Mammary microvascular endothelial cell (primary cell): ENCODE measurements at places on chromosomes 7 and 10. TPM values are rescaled to one million over a fixed set of nuclear protein-coding genes. Genes with fewer than 3 reads are reported as not detected.

SNX10 gene
- 2.8 and 3.5 TPM in 2 replicates for total RNA-seq

CYP26C1 gene
- total RNA-seq: 0.30 and 2.5 TPM in 2 replicates

INHBA gene
- 2.4 and 2.8 TPM in 2 replicates for total RNA-seq

NYAP1 gene
- total RNA-seq: 2.1 and 2.9 TPM in 2 replicates

PHF14 gene
- total RNA-seq: 13.0 and 15.3 TPM in 2 replicates

MXI1 gene
- total RNA-seq: 4.1 and 4.4 TPM in 2 replicates

ASIC3 gene
- total RNA-seq: not detected in 2 replicates

C10orf67 gene
- total RNA-seq: not detected in 2 replicates

AKR1E2 gene
- 6.8 and 8.8 TPM in 2 replicates for total RNA-seq

NKX6-2 gene
- total RNA-seq: not detected in 2 replicates

FZD8 gene
- 11.2 and 14.9 TPM in 2 replicates for total RNA-seq

DYNC1I1 gene
- total RNA-seq: 0.89 and 1.2 TPM in 2 replicates

EGR2 gene
- not detected in 2 replicates for total RNA-seq

GUSB gene
- total RNA-seq: 20.6 and 29.0 TPM in 2 replicates

TMEM270 gene
- not detected in 2 replicates for total RNA-seq

PCDH15 gene
- under 0.01 TPM in 1 of 2 replicates, not detected in the other for total RNA-seq

LRRC18 gene
- not detected in 2 replicates for total RNA-seq

MPP7 gene
- total RNA-seq: 0.34 and 0.47 TPM in 2 replicates

SPRN gene
- total RNA-seq: 0.05 TPM in 1 of 2 replicates, not detected in the other

PVRIG gene
- not detected in 2 replicates for total RNA-seq

ITGA8 gene
- total RNA-seq: 0.44 and 0.53 TPM in 2 replicates

DHTKD1 gene
- 14.6 and 19.8 TPM in 2 replicates for total RNA-seq

PTF1A gene
- total RNA-seq: not detected in 2 replicates

VWC2 gene
- not detected in 2 replicates for total RNA-seq

LIPK gene
- not detected in 2 replicates for total RNA-seq

KCND2 gene
- 0.05 TPM in 1 of 2 replicates, not detected in the other for total RNA-seq

GPR15LG gene
- total RNA-seq: not detected in 2 replicates

OPALIN gene
- total RNA-seq: not detected in 2 replicates

ZNF365 gene
- 0.20 and 0.33 TPM in 2 replicates for total RNA-seq

SORBS1 gene
- 2.3 and 4.2 TPM in 2 replicates for total RNA-seq

AGMO gene
- 1.6 and 1.7 TPM in 2 replicates for total RNA-seq

ITIH5 gene
- total RNA-seq: 0.30 and 0.80 TPM in 2 replicates

BAG3 gene
- total RNA-seq: 54.5 and 59.0 TPM in 2 replicates

PIP gene
- total RNA-seq: not detected in 2 replicates

TNPO3 gene
- total RNA-seq: 47.0 and 47.3 TPM in 2 replicates

MLXIPL gene
- total RNA-seq: not detected in 2 replicates

CCDC126 gene
- total RNA-seq: 3.9 and 7.9 TPM in 2 replicates

TMEM176A gene
- total RNA-seq: not detected in 2 replicates

CLDN4 gene
- 0.10 and 0.27 TPM in 2 replicates for total RNA-seq

UNC5B gene
- 3.1 and 3.3 TPM in 2 replicates for total RNA-seq

AKR1C3 gene
- total RNA-seq: 22.2 and 25.6 TPM in 2 replicates

MINDY3 gene
- total RNA-seq: 23.1 and 24.0 TPM in 2 replicates

ADAM8 gene
- total RNA-seq: 1.5 and 3.8 TPM in 2 replicates

C10orf105 gene
- not detected in 2 replicates for total RNA-seq

ANXA8 gene
- not detected in 2 replicates for total RNA-seq

NCF1 gene
- 0.40 TPM in 1 of 2 replicates, not detected in the other for total RNA-seq

SUGCT gene
- total RNA-seq: 1.6 TPM in 1 of 2 replicates, not detected in the other

ZMIZ2 gene
- 14.9 and 21.5 TPM in 2 replicates for total RNA-seq

COL26A1 gene
- not detected in 2 replicates for total RNA-seq

CALML3 gene
- total RNA-seq: not detected in 2 replicates

INMT gene
- total RNA-seq: 0.27 and 0.64 TPM in 2 replicates

ITGB8 gene
- 0.34 and 0.67 TPM in 2 replicates for total RNA-seq
